GM18507 (cell line): ENCODE measurements at places on chromosomes 5 and 9.

GRCh38 chr9:89626741-89627265 is 22.0 kb downstream of the GADD45G start:
- DNase-seq, result no peak

DNA sequence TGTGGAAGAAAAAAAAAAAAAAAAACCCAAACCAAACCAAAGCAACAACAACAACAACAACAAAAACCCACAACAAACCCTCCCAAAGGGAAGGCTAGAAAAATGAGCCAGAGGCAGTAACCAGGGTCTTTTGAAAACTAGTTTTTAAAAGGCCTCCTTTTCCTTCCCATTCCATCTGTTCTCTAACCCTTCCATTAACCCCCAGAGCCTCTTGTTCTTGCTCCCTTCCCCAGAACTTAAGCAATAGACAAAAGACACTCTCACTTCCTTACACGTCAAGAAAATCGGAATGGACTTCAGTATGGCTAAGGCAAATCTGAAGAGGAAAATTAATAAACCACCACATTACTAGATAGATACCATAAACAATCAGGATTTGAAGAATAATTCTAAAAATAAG is 292.8 kb downstream of the ARL15 start:
- DNase-seq, result no peak

DNA sequence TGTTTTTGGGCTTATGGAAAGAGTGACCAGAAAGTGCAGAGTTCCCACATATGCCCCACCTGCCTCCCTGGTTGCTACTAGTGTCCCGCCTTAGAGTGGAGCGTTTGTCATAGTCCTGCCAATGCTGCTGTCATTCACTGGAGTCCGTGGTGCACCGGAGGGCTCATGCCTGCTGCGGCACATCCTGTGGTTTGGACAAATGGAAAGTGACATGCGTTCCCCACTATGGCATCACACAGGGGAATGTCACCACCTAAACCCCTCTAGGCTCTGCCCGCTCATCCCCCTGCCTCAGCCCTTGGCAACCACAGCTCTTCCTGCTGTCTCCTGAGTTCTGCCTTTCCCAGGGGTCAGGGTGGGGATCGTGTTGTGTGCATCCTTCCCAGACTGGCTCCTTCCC is 29.2 kb downstream of the IRX4 start:
- DNase-seq, result no peak

DNA sequence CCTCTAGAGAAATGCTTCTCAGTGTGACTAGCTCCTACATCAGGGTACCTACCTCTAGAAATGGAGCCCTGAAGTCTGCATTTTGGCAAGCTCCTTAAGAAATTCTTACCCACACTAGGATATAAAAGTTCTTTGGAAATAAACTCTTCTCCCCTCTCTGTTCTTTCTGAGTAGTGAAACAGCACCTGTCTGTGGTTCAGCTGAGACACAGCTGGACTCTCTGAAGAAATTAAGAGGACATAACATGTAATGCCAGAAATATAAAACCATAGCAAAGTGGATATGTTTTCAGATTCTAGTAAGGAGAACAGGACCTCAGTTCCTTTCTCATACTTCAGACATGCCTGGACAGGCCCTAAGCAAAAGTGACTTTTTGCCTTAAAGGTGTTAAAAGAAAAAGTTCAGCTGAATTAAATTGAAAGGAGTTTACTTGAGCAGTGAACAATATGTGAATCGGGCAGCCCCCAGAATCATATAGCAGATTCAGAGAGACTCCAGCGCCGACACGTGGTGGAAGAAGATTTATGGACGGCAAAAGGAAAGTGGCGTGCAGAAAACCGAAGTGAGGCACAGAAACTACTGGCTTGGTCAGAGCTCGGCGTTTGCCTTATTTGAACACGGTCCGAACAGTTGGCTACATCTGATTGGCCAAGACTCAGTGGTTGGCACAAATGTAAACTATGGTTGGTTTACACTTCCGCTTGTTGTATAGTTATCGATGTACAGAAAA is 64.5 kb downstream of the PRKACG start:
- no peak for DNase-seq

DNA sequence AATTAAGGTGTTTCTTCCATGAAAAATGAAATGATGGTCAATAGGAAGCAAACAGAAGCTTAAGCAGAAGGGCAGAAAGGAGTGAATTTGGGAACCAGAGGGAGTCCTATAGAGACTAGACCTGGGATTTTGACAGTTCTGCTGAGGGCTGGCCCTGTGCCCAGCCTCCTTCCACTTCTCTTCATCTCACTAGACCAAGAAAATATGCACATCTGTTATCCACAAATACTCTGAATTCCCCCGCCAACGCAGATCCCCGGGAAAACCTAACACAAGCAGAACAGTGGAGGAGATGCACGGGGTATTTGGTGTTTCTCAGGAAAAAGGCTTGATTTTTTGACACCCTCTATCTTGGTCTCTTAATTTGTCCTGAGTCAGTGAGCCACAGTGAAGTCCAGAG is 22.7 kb downstream of the GRIA1 start:
- no peak for DNase-seq

- DNase-seq, result no peak
These were observed 142.8 kb downstream of the PALM2AKAP2 start for GRCh38 chr9:109922617-109923470.

DNA sequence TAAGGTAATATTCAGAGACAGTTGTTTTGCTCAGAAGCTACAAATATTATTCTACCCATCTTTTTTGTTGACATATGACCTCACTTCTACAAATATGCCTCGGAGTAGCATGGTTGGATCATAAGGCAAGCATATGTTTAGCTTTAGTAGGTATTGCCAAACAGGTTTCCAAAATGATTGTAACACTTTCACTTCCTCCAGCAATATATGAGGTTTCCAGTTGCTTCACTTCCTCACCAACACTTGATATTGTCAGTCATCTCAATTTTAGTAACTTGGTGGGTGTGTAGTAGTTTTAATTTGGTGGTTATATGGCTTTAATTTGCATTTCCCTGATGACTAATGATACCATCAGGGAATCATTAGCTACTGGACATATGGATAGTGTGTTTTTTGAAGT is 46.7 kb downstream of the TNFSF8 start:
- no peak for DNase-seq

DNA sequence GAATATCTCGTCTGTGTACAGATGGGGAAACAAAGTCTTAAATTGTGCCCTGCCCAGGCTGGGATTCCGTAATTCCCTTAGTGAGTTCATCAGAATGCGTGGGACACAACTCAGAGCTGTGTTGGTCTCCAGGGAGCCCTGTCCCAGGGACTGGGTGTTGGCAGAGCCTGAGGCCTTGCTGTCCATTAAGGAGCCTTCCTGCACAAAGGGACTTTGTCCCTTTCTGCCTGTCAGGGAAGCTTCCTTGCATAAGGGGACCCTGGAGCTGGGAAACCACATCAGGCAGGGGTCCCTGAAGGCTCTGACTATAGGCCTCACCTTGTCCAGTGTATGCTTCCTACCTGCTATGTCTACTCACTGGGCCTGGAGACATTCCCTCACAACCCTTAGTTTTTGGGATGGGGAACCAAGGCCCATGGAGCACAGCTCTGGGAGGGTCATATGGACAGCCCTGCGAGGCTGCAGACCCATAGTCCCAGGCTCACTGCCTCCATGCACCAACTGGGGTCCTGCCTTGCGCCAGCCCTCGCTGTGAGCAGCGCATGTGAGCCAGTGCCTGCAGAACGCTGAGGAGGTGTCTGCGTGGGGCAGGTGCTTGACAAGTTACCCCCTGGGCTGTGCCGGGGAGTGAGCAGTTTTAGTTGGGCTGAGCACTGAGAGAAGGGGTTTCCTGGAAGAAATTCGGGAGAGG is 1.6 kb downstream of the CARD19 start:
- no peak for DNase-seq

DNA sequence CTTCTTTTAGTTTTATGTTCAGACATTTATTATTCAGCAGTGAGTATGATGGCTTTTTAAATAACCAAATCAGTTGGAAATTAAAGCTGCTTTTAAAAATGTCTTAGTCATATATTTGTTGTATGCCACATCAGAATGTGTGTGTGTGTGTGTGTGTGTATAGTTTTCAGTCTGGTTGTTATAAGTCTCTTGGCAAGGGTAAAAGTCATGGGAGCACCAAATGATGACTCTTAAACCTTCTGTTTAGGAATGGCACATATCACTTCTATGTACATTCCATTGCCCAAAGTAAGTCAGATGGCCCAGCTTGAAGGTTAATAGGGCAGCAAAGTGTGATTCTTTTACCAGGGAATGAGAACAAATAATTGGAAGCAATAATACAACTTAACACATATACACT is 135.9 kb downstream of the RNF180 start:
- DNase-seq, result no peak

- DNase-seq, result no peak
These were observed 8.0 kb downstream of the NR5A1 start for GRCh38 chr9:124499216-124499615.

GRCh38 chr9:21233258-21233657 is 5.2 kb upstream of the IFNA17 start:
- no peak for DNase-seq

DNA sequence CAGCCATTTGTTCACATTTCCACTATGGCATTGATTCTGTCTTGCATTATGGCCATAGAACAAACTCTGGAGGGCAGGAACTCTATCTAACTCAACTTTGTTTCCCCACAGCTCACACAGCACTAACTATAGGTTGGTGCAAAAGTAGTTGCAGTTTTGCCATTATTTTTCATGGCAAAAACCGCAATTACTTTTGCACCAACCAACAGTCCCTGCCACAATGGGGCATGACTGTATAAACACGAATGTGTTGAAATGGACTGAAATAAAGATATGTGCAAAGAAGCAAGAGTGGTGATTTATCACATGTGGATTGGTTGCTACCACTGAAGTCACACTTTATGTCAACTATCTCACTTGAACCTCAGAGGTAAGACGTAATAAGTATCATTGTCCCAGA is 338.7 kb downstream of the NTRK2 start:
- no peak for DNase-seq

- DNase-seq, result no peak
These were observed 57.7 kb upstream of the EGFL7 start for GRCh38 chr9:136604823-136605525.

DNA sequence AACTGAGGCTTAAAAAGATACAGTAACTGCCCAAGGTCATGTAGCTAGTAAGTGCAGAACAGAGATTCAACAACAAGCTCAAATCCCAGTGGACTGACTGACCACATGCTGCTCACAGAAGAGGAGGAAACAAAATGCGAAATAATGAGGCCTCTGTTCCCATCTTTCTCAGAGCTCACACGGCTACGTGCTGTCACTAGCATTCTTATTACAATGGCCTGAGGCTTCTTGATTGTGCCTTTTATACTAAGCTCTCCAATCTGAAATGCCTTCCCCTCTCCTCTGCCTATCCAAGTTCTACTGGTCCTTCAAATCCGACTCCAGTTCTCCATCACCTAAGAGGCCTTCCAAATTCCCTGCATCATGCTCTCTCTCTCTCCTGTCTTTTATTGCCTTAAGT is 26.0 kb downstream of the SGTB start:
- no peak for DNase-seq

DNA sequence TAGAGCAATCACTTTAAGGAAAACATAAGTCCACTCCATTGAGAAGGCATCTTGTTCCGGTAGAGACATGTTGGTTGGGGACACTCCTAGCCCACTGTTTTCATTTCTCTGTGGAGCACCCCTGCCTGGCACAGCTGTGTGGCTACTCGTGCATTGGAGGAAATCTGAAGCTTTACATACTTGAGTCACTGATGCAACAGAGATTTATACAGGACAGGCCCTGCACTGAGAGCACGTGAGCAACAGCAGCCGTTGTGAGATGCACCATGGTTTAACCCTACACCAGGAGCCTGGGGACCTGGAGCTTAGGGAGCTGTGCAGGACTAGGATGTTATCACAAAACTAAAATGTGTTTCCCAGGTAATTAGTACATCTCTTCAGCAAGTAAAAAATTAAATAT is 230.7 kb upstream of the IRX1 start:
- no peak for DNase-seq

DNA sequence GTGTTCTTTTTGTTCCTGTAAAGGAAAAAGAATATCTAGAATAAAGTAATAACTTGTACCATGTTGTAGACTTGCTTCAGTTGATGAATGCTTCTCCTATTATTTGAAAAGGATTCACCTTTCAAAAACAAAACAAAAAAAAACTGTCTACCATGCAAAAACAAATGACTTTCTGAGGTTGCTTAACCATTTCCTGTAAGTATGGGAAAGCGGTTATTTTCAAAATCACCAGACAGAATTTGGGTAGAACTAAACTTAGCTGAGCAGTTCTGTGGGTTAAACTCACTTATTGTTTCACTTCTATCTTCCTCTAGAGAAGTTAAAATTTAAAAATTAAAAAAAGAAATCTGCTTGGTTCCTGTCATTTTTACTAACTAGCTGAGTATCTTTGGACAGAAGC is 25.2 kb downstream of the LNPEP start:
- DNase-seq, result peak; percentile 32

DNA sequence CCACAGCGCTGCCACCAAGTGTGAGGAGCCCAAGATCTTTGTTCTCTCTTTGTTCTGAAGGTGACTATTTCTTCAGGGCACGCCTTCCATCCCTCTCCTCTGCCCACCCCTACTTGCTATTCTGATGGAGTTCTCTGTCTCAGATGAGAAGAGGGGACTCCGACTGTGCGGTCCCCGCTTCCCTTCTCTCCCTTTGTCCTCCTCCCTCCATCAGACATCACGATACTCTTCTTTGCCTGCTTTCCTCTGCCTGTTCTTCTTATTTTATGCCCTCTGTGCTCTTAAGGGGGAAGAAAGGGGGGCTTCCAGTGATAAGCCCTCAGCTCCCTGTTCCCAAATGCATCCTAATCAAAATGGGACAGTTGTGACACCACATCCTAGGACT is 307.8 kb downstream of the RAB3C start:
- DNase-seq, result no peak

DNA sequence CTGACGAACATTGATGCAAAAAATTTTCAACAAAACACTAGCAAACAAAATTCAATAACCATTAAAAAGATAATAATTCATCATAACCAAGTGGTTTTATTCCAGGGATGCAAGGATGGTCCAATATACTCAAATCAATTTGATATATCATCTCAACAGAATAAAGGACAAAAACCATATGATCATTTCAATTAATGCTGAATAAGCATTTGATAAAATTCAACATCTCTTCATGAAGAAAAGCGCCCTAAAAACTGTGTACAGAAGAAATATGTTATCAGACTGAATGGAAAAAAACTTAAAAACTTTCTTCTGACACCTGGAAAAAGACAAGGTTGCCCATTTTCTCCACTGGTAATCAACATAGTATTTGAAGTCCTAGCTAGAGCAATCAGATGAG is 720.3 kb upstream of the RGMB start:
- DNase-seq, result no peak

DNA sequence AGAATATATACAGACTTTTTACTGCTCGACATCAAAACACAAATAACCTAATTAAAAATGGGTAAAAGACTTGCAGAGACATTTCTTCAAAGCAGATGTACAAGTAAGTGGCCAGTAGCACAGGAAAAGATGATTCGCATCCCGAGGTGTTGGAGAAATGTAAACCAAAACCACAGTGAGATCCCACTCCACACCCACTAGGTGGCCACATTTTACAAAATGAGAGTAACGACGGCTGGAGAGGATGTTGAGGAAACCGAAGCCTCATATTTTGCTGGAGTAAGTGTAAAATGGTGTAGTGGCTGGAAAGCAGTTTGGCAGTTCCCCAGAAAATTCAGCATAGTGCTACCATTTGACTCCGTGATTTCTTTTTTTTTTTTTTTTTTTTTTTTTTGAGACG is 21.3 kb upstream of the GBGT1 start:
- DNase-seq, result no peak
